Left lobe of liver (tissue), 2 donors: ENCODE measurements at places on chromosomes 1 and 21. TPM values are rescaled to one million over a fixed set of nuclear protein-coding genes. Genes with fewer than 3 reads are reported as not detected.

GRCh38 chr1:48591181-48591580, 119.2 kb upstream of the SPATA6 start:
- no peak for DNase-seq

Gene KCNQ4
- 0.20 TPM for total RNA-seq

GRCh38 chr1:234529950-234530237, 50.9 kb upstream of the TARBP1 start:
- DNase-seq, result no peak

Gene GRIK1
- total RNA-seq, result 0.18 TPM

DNA sequence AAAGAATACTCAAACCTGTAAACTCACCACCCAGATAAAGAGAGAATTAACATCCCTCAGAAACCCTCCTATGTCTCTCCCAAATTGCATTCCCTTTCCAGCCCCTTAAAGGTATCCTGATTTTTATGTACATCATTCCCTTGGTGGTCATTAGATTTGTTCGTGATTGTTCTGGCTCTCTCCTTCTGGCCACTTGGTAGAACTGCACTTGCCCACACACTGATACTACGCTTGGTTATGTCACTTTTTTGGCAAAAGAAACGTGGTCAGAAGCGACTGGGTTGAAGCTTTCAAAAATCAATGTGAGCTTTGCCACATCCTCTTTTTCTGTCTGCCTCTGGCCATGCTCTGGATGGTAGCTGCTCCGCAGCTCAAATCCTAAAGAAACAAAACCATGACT, 76.3 kb downstream of the KRTAP19-8 start:
- DNase-seq, result no peak

GRCh38 chr1:23473037-23473800, 10.8 kb downstream of the ASAP3 start:
- DNase-seq, result no peak

Gene PPFIA4
- total RNA-seq, result 0.78 TPM

DNA sequence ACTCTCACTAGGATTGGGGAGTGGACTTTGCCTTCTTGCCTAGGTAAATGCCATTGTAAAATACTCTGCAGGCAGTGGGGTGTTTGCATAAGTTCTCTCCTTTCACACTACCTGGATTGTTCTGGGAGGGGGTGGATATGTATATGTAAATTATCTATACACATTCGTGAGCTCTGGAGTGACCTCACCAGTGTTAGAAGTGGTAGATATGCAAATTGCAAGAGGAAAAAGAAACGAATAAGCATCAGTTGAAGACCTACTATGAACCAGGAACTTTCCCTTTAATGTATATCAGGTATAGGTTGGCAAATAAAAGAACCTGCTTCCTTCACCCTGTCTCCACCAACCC, 1.5 kb upstream of the ARHGEF11 start:
- DNase-seq, result no peak

GRCh38 chr1:185342672-185343259, 25.7 kb upstream of the IVNS1ABP start:
- DNase-seq, result no peak

Gene ST6GALNAC3
- total RNA-seq, result 2.6 TPM

Gene CFAP141
- not detected for total RNA-seq

DNA sequence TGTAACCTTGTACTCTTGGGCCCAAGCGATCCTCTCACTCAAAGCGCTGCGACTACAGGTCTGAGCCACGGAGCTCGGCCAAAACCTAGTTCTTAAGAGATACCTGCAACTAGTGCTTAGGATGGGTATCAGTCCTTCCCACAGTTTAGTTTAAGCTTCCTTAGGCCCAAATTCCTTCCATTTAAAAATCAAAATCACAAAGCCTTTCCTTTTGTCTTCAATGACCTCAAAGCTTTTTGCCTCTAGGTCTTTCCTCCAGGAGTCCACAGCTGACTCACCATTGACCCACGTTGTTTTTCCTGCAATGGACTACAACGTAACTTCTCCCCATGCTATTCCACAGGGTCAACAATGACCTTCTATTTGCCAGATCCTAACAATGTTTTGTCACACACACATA, 64.0 kb downstream of the APP start:
- DNase-seq, result no peak
